ENCODE measurements at places on chromosomes 4 and X.

GRCh38 chr4:121998024-121998423 is 46.2 kb upstream of the TRPC3 start:
- DNase-seq = no peak

GRCh38 chr4:26713563-26714151 is 129.8 kb downstream of the TBC1D19 start:
- no peak for DNase-seq

GRCh38 chr4:8242782-8243560 is 26.6 kb upstream of the HTRA3 start:
- no peak for DNase-seq

DNA sequence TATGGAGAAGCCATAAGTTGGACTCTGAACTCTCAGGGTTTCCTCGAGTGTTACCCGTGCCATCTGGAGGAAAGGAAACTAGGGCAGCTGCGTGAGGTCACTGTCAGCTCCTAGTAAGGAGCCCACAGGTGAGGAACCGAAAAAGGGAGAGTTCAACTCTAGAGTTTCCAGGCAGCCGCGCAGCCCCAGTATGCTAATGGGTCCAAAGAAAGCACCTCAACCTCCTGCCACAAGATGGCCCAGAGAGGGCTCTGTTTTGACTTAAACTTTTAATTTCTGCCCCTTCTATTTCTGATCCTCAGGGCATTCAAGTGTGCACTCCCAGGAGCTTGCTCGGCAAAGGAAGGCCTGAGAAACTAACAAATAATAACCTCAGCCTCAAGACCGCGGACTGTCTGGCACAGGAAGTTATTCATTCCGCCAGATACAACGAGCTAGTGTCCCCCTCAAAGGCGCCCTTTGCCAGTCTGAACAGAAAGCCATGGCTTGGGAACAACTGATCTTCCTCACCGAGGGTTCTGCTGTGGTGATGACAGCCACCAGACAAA is 13.9 kb downstream of the SCARB2 start:
- peak; percentile 21 for DNase-seq

DNA sequence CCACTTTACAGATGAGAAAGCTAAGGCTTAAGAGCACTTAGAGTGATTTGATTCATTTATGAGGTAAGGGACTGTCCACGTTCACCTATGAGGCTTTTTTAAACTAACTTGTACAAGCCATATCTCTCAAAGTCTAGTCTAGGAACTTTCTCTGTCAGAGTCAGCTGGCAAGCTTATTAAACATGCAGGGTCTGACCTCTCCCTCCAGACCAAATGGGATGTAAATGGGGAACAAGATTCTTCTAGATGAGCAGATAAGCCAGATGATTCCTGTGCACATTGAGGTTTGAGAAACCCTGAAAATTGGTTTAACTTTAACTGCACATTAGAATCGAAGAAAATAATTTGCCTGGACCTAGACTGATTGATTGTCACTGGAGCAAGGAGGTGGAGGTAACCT is 160.0 kb upstream of the SPRY1 start:
- DNase-seq = no peak

DNA sequence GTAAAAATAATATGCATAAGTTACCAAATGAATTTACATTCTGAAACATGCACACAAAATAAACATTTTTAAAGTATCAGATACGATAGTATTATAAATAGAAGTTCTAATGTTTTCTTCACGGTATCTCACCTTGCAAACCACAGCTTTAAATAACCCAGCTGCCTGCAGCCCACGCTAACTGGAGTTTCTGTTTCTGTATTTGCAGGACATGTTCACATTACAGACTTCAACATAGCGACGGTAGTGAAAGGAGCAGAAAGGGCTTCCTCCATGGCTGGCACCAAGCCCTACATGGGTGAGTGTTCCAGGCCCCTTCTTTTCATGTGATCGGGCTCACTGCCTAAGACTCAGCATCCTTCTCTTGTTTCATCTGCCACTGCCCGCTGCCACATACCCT is 291.7 kb downstream of the EVC2 start:
- no peak for DNase-seq

Data from amygdala (tissue), 56 donors.